Iris pigment epithelial cell (primary cell): ENCODE measurements at places on chromosomes 7 and 10.
A peak's percentile ranks its signal among the peaks of the same experiment; 100 is the strongest.

DNA sequence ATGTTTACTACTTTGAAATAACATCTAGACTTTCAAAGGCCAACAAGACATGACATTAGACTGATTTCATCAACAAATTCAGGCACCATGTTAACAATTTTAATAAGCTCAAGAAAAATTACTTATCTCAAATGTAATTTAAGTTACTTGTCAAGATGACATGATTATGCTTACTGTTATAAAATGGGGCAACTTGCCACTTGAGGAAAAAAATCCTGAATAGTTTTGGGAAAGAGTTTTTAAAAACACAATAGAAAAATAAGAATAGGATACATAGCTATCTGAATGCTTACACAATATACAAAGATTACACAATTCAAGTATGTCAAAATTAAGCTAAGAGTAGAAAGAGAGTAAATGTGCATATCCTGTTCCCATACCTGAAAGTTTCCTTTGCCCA, 85.4 kb downstream of the RNF32 start:
- DNase-seq = peak; percentile 10

DNA sequence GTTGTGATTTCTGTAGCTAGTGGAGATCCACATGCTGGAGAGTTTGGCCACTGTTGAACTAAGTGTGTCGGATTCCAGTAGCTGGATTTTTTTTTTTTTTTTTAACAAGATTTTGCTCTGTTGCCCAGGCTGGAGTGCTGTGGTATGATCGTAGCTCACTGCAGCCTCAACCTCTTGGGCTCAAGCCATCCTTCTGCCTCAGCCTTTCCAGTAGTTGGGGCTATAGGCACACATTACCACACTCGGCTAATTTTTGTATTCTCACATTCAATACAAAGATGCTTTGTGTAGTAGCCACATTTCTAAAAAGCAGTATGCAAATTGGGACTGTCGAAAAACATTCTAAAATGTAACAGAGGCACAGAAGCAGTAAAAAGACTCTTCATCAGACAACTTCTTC, 63.5 kb downstream of the RABGEF1 start:
- DNase-seq = peak; percentile 9

- DNase-seq = no peak
These were observed 17.0 kb downstream of the KLHDC10 start for GRCh38 chr7:130087364-130087763.

DNA sequence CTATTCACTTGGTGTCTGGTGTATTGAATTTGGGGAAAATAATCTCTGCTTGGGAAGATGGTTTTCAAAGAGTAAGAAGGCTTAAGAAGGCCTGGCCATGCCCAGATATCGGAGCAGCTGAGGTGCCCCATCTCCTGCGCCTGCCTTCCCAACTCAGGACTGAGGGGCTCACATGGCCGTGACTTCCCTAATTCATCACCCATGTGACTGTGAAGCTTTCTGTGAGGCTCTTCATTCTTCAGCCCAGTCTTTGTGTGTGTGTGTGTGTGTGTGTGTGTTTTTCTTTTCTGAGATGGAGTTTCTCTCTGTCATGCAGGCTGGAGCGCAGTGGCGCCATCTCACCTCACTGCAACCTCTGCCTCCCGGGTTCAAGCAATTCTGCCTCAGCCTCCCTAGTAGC, 53.2 kb downstream of the PROSER2 start:
- DNase-seq = no peak

GRCh38 chr10:131743190-131744151, 157.3 kb upstream of the PPP2R2D start:
- DNase-seq = no peak

GRCh38 chr10:13661256-13661655, 74.5 kb downstream of the PRPF18 start:
- DNase-seq = no peak

- no peak for DNase-seq
These were observed 127.8 kb downstream of the HDAC9 start for GRCh38 chr7:18623389-18623788.

GRCh38 chr7:129882531-129882930, 70.2 kb downstream of the UBE2H start:
- DNase-seq = peak; percentile 31

- DNase-seq = no peak
These were observed 193.9 kb downstream of the AGMO start for GRCh38 chr7:15367897-15368296.

DNA sequence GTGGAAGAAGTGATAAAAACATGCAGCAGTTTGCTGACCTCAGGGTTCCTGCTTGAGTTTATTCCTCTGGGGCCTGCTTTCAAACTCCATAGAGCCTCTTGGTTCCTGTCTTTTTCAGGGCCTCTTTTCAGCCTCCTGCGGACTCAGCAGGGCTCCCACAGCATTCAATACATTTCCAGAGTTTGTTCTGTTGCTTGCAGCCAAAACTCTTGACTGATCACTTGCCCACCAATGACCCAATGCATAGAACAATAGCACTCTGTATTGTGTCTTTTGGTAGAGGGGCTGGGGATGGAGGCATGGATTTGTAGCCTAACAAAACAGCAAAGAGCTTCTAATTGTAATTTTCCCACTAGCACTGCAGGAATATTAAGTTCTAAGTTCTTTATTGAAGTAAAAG, 50.8 kb upstream of the CREB5 start:
- no peak for DNase-seq

GRCh38 chr10:56547163-56547562, 186.1 kb upstream of the ZWINT start:
- no peak for DNase-seq

GRCh38 chr10:124574456-124575070, 112.9 kb downstream of the LHPP start:
- no peak for DNase-seq

GRCh38 chr7:158414486-158414961, 173.1 kb downstream of the PTPRN2 start:
- peak; percentile 7 for DNase-seq

- peak; percentile 18 for DNase-seq
These were observed 283.9 kb downstream of the SDHAF3 start for GRCh38 chr7:97401398-97401797.

- DNase-seq = peak; percentile 81
These were observed 19.7 kb upstream of the RHOBTB1 start for GRCh38 chr10:60963441-60964256.

- no peak for DNase-seq
These were observed 23.5 kb downstream of the HEPACAM2 start for GRCh38 chr7:93202594-93203250.

DNA sequence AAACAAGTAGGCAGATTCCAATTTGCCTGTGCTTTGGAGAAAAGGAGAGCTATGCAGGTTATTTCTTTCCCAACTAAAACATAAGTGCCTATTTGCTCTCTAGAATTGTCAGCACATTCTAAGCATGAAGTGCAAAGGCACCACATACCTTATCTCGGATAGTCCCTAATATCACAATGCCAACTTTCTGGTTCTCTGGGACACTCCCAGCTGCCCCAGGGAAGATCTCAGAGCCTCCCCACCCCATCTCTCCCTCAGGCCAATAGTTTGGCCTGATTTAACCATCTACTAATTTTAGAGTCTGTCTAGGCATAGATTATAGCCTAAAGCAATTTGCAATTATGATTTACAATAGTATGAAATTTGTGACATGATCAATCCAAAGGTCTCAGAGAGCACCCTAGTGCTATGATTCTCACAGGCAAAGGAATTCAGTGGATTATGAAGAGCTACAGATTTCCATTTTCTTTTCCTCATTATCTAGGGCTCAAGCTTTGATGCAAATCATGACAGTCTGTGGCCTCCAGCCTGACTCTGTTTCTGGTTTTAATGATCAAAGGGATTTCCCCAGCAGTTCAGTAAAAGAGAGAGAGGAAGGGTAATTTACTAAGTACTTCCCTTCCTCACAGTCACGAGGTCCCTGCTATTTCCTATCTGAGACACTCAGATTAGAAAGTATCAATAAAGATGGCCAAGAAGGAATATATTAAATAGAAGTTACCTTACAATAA, 29.0 kb upstream of the IL6 start:
- DNase-seq = no peak

DNA sequence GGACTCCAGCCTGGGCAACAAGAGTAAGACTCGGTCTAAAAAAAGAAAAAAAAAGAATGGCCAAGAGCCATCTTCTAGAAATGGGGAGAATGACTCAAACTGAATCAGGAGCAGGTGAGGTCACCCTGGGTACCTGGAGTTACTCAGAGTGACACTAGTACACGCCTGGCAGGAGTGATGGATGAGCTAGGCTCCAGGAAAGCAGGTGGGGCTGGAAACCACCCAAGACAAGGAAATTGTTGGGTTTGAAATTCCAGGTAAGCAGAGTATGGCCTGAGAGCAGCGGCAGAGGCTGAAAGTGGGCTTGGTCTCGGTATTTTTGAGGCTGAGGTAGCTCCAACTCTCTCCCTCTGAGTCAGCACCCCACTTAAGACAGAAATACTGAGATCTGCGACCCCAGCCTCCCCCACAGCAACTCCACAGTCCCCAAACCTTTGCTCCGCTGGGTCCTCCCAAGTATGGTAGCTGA, 18.5 kb downstream of the DDIT4 start:
- DNase-seq = no peak

DNA sequence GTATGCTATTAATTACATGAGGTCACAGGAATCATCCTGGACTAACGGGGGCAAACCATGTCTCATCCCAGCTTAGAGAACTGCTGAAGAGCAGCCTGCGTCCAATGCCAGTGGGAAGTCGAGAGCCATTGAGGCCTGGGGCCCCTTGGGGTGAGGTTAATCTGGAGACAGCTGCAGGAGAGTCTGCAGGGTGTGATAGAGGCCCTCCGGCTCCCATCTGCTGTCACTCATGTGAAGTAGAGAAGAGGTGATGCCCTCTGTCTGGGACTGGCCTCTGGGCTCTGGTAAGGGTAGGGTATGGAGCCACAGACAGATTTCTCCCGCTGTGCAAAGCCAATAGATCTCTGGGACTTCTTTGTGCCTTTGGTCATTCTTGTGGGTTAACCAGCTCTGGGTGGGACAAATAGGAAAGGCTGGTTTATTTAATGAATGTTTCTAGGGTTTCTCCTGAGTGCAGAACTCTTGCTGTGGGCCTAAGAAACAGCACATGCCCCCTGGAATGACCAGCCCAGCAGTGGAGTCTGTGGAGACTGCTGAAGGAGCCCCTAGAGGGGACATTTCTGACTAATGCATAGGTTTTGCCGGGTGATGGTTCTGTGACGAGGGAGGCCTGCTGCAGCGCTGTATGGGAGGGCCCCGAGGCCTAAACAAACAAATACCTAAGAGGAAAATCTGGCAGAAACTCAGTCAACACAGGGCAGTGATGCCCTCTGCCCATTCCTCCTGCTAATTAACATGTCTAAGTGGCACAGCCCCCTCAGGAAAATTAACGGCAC, 34.5 kb downstream of the CRHR2 start:
- DNase-seq = no peak
